Activated T-helper 17 cell treated with anti-CD3 and anti-CD28 coated beads, Interleukin-2, amount 50 U/mL, for 72 hours (primary cell): ENCODE measurements at places on chromosomes 2 and 18.

DNA sequence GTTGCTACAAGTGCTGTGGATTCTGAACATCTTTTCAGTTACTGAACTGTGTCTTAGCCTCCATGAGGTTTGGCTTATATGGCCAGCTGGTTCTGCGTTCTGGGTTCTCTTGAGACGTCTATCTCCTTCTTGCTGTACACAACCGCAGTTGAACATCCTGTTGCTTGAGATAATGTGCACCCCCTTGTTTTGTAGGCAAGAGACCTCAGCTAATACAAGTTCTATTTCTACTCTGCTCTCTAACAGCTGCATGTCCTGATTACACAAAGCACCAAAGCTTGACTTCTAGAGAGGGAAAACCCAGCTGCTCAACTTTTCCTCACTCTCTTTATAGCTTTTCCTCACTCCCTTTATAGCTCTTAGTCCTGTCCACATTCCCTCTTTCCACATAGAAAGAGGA lies 176.0 kb downstream of the LTBP1 start:
- ATAC-seq: no peak

GRCh38 chr2:66237803-66238379 lies 197.0 kb upstream of the MEIS1 start:
- no peak for ATAC-seq

- no peak for ATAC-seq
Observed at GRCh38 chr2:240347949-240348500, 87.4 kb upstream of the GPC1 start.

DNA sequence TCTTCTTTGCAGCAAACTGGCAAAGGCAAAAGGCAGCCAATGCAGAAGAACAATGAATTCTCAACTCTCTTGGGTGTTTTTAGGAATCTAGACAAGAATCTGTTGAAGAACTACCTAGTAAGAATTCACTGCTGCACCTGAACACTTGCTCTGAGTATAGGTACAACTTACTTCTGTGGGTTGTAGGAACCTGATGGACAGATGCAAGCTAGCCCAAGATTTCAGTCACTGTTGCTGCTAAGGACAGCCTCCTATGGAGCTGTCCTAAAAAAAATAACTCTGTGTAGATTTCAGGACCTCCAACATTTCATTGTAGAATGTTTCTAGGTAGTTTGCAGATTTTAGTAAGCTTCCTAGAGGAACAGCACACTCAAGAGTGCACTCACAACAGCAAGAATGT lies 363.5 kb downstream of the CBLN2 start:
- ATAC-seq: no peak

- ATAC-seq: no peak
Observed at GRCh38 chr18:23547306-23547705, 39.0 kb downstream of the NPC1 start.

GRCh38 chr2:19349911-19350677 lies 8.3 kb downstream of the OSR1 start:
- ATAC-seq: peak; percentile 22

DNA sequence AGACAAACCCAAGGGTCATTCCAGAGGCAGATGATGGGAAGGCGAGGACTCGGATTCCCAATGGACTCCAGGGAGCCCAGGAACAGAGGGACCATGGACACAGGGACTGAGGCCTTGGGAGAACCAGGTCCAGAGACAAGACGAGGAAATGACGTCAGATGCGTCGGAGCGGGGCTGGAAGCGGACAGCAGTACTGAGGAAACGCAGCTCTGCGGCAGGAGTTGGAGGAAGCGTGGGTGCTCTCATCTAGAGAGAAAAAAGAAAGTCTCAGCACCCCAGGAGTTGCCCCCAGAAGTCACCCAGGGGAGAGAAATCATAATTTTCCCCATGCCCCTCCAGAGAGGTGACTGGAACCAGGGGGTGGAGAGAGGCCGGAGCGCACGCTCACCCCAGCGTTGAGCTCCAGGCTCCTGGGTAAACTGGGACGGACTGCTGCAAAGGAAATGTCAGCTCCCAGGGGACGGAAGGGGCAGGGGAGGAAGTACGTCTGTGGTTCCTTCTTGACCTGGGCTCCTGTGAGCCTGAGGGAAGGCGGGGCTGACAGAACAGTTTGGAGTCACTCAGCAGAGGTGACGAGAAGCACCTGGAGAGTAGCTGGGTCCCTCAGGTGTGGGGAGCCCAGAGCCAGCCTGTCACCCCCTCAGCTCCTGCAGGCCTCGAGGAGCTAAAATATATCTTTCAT lies 44.7 kb downstream of the CMPK2 start:
- ATAC-seq: no peak

- no peak for ATAC-seq
Observed at GRCh38 chr2:134177351-134177931, 76.4 kb upstream of the MGAT5 start.

- no peak for ATAC-seq
Observed at GRCh38 chr2:3181416-3182010, 196.1 kb downstream of the EIPR1 start.
